ENCODE measurements at places on chromosomes 12 and 14. TPM values are rescaled to one million over a fixed set of nuclear protein-coding genes. Genes with fewer than 3 reads are reported as not detected.
A peak's percentile ranks its signal among the peaks of the same experiment; 100 is the strongest.

Gene IFI27
- 65.6 TPM for total RNA-seq

Gene PKP2
- total RNA-seq = 3.5 TPM

Gene ISM2
- total RNA-seq = not detected

Gene KLRC2
- total RNA-seq = not detected

Gene GLS2
- 0.53 TPM for total RNA-seq

Gene OR6C2
- not detected for total RNA-seq

Gene GDF3
- not detected for total RNA-seq

Gene CRACR2A
- 1.2 TPM for total RNA-seq

Gene PIWIL1
- total RNA-seq = not detected

Gene NPFF
- total RNA-seq = not detected

Gene UNC79
- 0.41 TPM for total RNA-seq

Gene IFNG
- not detected for total RNA-seq

DNA sequence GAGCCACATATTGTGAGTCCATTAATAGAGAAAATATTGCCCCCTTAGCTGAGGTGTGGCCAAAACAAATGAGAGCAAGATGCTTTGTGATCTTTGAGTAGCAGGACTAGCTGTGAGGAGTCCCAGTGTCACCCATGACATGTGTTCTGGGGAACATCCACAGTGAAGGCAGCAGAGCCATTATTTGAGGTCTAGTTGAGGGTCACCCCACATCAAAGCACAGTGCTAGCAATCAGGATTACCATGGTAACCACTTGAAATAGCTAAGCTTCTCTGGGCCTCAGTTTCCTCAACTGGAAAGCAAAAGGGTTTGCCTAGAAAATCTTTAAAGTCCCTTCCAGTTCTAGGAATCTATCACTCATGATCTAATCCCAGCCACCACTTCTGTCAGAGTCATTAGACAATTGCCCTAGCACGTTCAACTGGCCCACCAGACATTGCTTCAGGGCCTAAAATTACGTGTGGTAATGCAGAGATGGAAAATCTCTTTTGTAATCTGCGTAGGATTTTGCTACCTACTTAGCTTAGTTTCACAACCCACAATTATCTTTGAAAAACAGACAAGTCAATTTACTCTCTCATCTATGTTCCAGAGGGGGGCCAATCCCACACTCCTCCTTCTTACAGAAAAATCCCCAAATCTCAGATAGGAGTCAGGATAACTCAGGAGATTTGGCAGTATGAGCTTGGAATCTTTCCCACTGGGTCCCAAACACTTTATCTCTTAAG lies 251.2 kb upstream of the EGLN3 start:
- DNase-seq = no peak
- H3K27ac ChIP-seq = no peak overlapping the region
- no peaks in the 10 kb centered on the region for H3K36me3 ChIP-seq
- no peak overlapping the region for H3K4me3 ChIP-seq
- no peaks in the 10 kb centered on the region for H3K4me1 ChIP-seq

GRCh38 chr12:11580125-11580751 lies 69.2 kb upstream of the ETV6 start:
- no peak overlapping the region for H3K4me3 ChIP-seq
- DNase-seq = no peak
- H3K4me1 ChIP-seq = no peaks in the 10 kb centered on the region
- H3K36me3 ChIP-seq = no peaks in the 10 kb centered on the region
- H3K27me3 ChIP-seq = no peaks in the 10 kb centered on the region

GRCh38 chr12:103600967-103601728 lies 14.1 kb downstream of the STAB2 start:
- no peak for DNase-seq
- no peak overlapping the region for H3K27ac ChIP-seq
- no peaks in the 10 kb centered on the region for H3K27me3 ChIP-seq
- no peaks in the 10 kb centered on the region for H3K36me3 ChIP-seq
- no peak overlapping the region for H3K4me3 ChIP-seq

- H3K27me3 ChIP-seq = no peaks in the 10 kb centered on the region
- no peak for DNase-seq
- no peak overlapping the region for H3K27ac ChIP-seq
- H3K4me3 ChIP-seq = no peak overlapping the region
- no peaks in the 10 kb centered on the region for H3K4me1 ChIP-seq
Measured at GRCh38 chr14:101017806-101018560, 114.5 kb upstream of the RTL1 start.

- DNase-seq = no peak
- H3K36me3 ChIP-seq = no peaks in the 10 kb centered on the region
- H3K4me3 ChIP-seq = no peak overlapping the region
- H3K27ac ChIP-seq = no peak overlapping the region
- H3K27me3 ChIP-seq = peaks cover 48% of the 10 kb centered on the region
Measured at GRCh38 chr12:132605892-132606291, 4.5 kb downstream of the LRCOL1 start.

- H3K36me3 ChIP-seq = no peaks in the 10 kb centered on the region
- no peak overlapping the region for H3K27ac ChIP-seq
- no peak for DNase-seq
- no peaks in the 10 kb centered on the region for H3K4me1 ChIP-seq
- H3K4me3 ChIP-seq = no peak overlapping the region
Measured at GRCh38 chr14:87185961-87186560, 806.9 kb downstream of the GALC start.

DNA sequence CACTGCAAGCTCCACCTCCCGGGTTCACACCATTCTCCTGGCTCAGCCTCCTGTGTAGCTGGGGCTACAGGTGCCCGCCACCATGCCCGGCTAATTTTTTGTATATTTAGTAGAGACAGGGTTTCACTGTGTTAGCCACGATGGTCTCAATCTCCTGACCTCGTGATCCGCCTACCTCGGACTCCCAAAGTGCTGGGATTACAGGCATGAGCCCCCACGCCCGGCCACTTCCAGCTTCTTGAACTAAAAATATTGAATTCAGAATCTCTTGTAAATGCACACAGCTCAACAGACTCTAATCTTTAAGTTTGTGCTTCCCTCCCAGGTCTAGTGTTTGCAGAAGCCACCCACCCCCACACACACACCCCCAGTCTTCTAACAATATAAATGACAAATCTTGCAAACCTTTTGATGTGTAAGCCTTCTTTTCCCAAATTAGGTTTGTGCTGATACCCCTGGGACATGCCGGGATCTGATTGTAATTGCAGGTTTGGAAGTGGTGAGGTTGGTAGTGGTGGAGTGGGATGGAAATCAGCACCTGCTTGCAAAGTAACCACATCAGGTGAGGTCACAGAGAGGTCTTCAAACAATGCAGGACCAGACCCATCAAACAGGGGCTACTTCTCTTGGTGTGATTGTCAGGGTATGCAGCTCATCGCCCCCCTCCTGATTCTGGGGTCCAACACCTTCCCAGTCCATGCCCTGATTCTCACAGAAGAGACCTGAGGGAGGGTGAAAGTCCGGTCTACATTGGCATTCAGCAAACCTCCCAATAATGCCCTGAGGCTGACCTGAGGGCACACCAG lies 51.4 kb upstream of the GPR132 start:
- H3K27ac ChIP-seq = no peak overlapping the region
- H3K27me3 ChIP-seq = no peaks in the 10 kb centered on the region
- H3K36me3 ChIP-seq = no peaks in the 10 kb centered on the region
- DNase-seq = no peak
- H3K4me1 ChIP-seq = no peaks in the 10 kb centered on the region

DNA sequence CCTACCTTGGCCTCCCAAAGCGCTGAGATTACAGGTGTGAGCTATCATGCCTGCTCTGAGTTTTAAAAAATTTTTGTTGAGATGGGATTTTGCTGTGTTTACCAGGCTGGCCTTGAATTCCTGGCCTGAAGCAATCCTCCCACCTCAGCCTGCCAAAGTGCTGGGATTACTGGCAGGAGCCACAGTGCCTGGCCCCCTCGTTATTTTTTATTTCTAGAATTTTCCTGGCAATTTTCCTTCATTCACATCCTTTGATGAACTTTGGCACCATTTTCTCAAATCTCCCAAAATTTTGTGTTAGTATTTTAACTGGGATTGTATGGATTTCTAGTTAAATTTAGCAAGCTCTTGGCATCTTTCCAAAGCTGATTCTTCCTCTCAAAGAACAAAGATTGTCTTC lies 24.6 kb upstream of the SCARB1 start:
- H3K4me3 ChIP-seq = no peak overlapping the region
- H3K4me1 ChIP-seq = no peaks in the 10 kb centered on the region
- H3K27ac ChIP-seq = no peak overlapping the region
- no peaks in the 10 kb centered on the region for H3K27me3 ChIP-seq
- no peak for DNase-seq

DNA sequence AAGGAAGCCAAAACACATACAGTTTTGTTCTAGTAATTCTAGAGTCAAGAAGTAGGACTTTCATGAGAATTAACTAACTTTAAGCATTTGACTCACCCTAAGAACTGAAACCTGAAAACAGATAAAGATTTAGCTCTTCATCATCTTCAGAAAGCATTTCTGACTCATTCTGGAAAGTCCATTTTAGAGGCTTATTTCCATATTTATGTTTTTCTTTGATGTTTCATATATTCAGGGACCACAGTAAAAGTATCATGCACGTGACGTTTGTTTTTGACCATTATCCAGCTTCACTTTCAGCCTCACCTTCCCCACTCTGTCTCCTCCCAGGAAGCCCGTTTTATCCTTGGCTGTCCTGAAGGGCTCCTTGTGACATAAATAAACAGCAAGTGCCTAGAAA lies 79.2 kb downstream of the MDGA2 start:
- no peaks in the 10 kb centered on the region for H3K4me1 ChIP-seq
- H3K27me3 ChIP-seq = no peaks in the 10 kb centered on the region
- H3K27ac ChIP-seq = no peak overlapping the region
- H3K4me3 ChIP-seq = no peak overlapping the region
- no peak for DNase-seq

DNA sequence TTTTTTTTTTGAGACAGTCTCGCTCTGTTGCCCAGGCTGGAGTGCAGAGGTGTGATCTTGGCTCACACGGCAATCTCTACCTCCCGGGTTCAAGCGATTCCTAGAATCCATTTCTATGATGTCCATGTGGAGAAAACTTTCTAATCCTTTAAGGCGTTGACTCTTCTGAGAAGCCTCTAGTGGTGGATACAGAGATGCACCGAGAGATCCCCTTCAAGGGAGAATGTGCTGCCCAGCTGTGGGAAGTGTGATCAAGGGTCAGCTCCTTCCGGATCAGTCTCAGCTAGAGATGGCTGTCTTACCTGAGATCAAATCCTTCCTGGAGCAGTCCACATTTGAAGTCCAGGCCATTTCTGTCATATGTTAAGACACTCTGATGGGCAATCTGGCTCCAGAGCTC lies 92.7 kb upstream of the HECTD1 start:
- no peak overlapping the region for H3K27ac ChIP-seq
- H3K4me1 ChIP-seq = peaks cover 5% of the 10 kb centered on the region
- DNase-seq = no peak
- H3K4me3 ChIP-seq = no peak overlapping the region
- no peaks in the 10 kb centered on the region for H3K27me3 ChIP-seq

GRCh38 chr12:49583366-49584094 lies 15.6 kb upstream of the MCRS1 start:
- no peaks in the 10 kb centered on the region for H3K27me3 ChIP-seq
- H3K36me3 ChIP-seq = peaks cover 5% of the 10 kb centered on the region
- no peak for DNase-seq
- H3K4me3 ChIP-seq = no peak overlapping the region

GRCh38 chr12:47561746-47562145 lies 144.1 kb downstream of the RPAP3 start:
- no peaks in the 10 kb centered on the region for H3K36me3 ChIP-seq
- H3K4me1 ChIP-seq = no peaks in the 10 kb centered on the region
- DNase-seq = no peak
- no peaks in the 10 kb centered on the region for H3K27me3 ChIP-seq

DNA sequence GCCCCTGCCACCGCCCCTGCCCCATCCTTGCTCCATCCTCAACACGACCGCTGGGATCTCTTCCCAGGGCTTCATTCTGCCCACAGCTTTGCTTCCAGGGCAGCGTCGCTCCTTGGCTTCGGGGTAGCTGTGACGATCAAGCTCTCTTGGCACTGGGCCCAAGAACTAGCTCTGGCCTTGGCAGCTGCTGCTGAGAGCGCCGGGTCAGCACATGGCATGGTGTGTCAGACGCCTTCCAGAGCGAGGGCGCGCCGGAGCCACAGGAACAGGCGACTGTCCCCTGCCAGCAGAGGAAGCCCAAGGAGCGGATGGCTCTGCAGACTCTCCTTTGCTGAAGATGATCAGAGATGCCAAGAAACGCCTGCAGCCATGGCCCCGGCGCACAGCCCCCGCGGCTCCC lies 15.9 kb downstream of the RAB35 start:
- peaks cover 28% of the 10 kb centered on the region for H3K4me1 ChIP-seq
- DNase-seq = peak; percentile 81
- H3K4me3 ChIP-seq = peak overlapping the region; percentile 17

- H3K4me1 ChIP-seq = no peaks in the 10 kb centered on the region
- H3K27ac ChIP-seq = no peak overlapping the region
- DNase-seq = no peak
- H3K4me3 ChIP-seq = no peak overlapping the region
- no peaks in the 10 kb centered on the region for H3K36me3 ChIP-seq
Measured at GRCh38 chr12:16392846-16393535, 45.5 kb downstream of the MGST1 start.

- H3K27ac ChIP-seq = no peak overlapping the region
- no peak for DNase-seq
- no peak overlapping the region for H3K4me3 ChIP-seq
- H3K27me3 ChIP-seq = no peaks in the 10 kb centered on the region
Measured at GRCh38 chr14:39469094-39469710, 37.0 kb upstream of the FBXO33 start.

GRCh38 chr14:105737504-105738246 lies 211.3 kb downstream of the TMEM121 start:
- no peaks in the 10 kb centered on the region for H3K36me3 ChIP-seq
- DNase-seq = no peak
- H3K4me3 ChIP-seq = no peak overlapping the region
- no peak overlapping the region for H3K27ac ChIP-seq

- H3K4me1 ChIP-seq = peaks cover 61% of the 10 kb centered on the region
- no peaks in the 10 kb centered on the region for H3K36me3 ChIP-seq
- H3K4me3 ChIP-seq = no peak overlapping the region
- H3K27me3 ChIP-seq = no peaks in the 10 kb centered on the region
- no peak for DNase-seq
Measured at GRCh38 chr14:66514213-66514612, 6.3 kb downstream of the GPHN start.

- no peaks in the 10 kb centered on the region for H3K36me3 ChIP-seq
- H3K4me1 ChIP-seq = peaks cover 44% of the 10 kb centered on the region
- H3K27ac ChIP-seq = no peak overlapping the region
- H3K27me3 ChIP-seq = no peaks in the 10 kb centered on the region
Measured at GRCh38 chr14:95486875-95487668, 29.4 kb downstream of the SYNE3 start.

DNA sequence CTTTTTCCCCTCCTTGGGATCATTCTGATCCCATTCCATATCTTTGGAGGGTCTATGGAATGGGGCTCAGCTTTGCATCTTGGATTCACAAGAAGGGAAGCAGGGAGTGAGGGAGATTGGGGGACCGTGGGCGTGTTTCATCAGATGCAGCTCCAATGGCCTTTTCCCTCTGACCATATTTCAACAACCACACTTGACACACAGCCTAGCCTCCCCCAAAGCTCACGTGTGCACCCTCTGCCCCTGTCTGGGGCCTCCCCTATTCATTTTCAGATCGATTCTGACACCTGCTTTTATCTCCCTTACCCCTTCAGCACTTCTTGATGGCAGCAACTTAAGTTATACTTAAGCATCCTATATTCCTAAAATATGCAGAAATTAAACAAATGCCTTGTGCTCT lies 126.6 kb downstream of the CHST11 start:
- H3K27me3 ChIP-seq = no peaks in the 10 kb centered on the region
- no peaks in the 10 kb centered on the region for H3K36me3 ChIP-seq
- H3K4me1 ChIP-seq = no peaks in the 10 kb centered on the region
- H3K4me3 ChIP-seq = no peak overlapping the region
- H3K27ac ChIP-seq = no peak overlapping the region

GRCh38 chr12:110316861-110317260 lies 35.8 kb downstream of the ATP2A2 start:
- peaks cover 60% of the 10 kb centered on the region for H3K4me1 ChIP-seq
- H3K36me3 ChIP-seq = no peaks in the 10 kb centered on the region
- H3K27me3 ChIP-seq = no peaks in the 10 kb centered on the region
- H3K27ac ChIP-seq = peak overlapping the region; percentile 82
